Kidney glomerular epithelial cell (primary cell): ENCODE measurements at places on chromosomes 4 and X.

- DNase-seq = no peak
These were observed 80.0 kb upstream of the AFAP1 start for GRCh38 chr4:8019396-8020365.

- no peak for DNase-seq
These were observed 223.1 kb upstream of the FAT1 start for GRCh38 chr4:186946682-186947294.

- DNase-seq = peak; percentile 69
These were observed 140.1 kb downstream of the BTC start for GRCh38 chr4:74654230-74654681.

DNA sequence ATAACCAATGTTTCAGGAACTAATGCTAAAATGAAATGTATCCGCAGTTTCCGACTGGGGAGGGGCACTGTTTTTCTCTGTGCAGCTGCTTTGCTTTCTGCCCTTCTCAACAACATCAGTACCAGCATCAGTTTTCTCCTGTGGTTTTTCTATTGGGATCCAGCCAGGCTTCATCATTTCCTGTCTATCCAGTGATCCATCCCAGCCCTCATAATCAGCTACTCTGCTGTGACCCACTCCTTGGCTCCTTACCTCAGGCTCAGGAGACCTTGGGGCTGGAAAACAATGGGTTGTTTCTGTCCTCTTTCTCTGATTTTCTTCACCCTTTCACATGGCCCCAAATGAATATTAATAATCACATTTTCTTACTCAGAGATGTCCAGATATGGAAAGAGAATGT is 222.2 kb upstream of the DKK2 start:
- DNase-seq = peak; percentile 8

- no peak for DNase-seq
These were observed 2.7 kb upstream of the SMIM20 start for GRCh38 chr4:25911356-25911755.

DNA sequence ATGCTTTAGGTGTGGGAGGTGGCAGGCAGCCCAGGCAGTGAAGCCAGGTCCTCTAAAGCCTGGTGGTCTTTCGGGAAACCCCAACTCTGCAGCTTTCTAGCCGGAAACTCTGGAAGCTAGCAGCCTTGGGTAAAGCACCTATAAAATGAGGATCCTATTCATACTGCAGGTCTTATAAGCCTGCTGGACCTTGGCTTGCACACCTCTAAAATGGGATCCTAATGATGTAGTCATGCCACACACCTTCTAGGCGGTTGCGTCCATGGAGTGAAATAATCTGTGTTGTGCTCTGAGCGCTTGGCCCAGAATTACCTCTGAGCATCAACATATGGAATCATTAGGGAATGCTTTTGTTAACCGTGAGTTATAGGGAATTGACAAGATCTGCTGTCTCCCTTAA is 36.0 kb upstream of the STS start:
- no peak for DNase-seq

DNA sequence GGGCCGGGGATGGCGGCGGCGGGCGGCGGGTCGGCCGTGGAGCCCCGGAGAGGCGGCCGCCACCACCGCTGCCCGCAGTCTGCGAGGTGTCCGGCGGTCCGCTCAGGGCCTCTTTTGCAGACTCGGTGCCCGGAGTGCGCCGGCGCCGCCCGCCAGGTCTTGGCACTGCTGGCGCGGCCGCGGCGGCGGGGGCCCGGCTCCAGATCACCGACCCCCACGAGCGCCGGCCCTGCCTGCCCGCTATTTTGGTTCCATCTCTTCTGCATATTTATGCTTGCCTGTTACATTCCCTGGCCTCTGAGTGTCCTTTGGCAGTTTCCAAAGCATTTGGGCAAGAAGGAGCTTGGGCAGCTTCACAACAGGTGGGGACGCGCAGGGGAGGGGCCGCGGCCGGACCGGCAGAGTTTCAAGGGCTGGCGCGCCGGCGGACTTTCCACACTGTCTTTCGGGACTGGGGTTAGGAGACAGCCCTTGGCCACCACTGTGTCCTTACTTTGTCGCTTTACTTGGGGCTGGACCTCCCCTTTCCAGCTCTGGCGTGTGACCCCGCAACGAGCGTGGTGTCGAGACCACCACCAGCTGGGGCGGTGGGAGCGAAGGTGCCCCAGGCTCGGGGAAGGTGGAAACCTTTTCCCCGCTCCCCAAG is 668 bp upstream of the TAPT1 start:
- DNase-seq = no peak

- DNase-seq = peak; percentile 7
These were observed 369.4 kb upstream of the NDST3 start for GRCh38 chr4:117664706-117665444.

- no peak for DNase-seq
These were observed 179.6 kb downstream of the SHROOM3 start for GRCh38 chr4:76614589-76614988.

- DNase-seq = no peak
These were observed 6.9 kb downstream of the L1CAM start for GRCh38 chrX:153878969-153879653.

GRCh38 chrX:117895418-117895817 is 221.2 kb downstream of the KLHL13 start:
- DNase-seq = no peak

DNA sequence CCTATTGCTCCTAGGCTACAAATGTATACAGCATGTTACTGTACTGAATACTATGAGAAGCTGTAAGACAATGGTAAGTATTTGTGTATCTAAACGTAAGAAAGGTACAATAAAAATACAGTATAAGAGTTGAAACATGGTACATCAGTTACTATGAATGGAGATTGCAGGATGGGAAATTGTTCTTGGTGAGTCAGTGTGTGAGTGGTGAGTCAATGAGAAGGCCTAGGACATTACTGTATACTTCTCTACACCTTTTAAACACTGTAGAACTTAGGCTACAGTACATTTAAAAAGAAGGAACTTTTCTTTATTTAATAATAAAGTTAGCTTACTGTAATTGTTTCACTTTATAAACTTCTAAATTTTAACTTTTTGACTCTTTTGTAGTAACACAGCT is 2603.2 kb downstream of the PCDH7 start:
- no peak for DNase-seq

DNA sequence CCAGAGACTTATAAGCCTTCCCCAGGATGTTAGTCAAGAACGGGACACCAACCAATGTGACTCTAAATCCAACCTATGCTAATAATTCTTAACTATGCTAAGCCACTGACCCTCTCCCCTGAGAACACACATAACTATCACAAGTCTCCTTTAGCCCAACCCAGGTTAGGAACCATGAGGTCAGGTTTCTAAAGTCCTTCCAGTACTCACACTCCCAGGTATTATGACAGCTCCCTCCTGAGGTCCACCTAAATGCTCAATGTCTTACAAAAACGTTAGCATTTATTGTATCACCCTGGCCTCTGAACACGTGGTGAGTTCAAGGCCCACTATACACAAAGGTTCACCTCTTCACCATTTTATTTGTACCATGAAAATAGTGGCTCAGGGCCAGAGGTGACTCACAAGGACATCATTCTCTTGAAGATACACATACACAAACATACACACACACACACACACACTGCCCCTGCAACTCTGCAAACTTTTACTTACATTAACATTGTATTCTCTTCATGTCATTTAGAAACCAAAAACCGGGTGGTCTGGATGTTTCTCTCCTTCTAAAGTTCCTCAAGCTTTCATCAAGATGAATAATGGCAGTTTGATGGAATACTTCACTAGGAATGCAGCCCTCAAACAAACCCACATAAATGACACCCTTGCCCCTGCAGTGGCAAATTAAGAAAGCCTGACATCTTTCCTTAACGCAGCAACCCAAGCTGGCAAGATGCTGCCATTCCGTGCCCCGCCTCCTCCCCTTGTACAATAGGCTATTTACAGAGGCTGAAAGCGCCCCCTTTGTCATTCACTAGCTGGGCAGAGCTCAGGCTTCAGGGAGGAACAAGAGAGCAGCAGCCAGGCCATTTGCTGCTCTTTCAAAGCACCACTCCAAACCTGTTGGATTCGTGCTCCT is 17.7 kb downstream of the ACSL1 start:
- DNase-seq = peak; percentile 33

DNA sequence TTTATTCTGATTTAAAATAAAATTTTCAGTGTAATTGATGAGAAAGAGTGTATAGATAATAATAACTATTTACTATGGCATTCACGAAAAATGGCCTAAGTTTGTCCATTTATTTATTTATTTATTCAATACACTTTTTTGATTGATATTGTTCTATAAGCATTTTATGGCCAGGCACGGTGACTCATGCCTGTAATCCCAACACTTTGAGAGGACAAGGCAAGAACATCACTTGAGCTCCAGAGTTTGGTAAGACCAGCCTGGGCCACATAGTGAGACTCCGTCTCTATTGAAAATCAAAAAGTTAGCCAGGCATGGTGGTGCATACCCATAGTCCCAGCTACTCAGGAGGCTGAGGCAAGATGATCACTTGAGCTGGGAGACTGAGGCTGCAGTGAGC is 25.7 kb downstream of the GASK1B start:
- no peak for DNase-seq

DNA sequence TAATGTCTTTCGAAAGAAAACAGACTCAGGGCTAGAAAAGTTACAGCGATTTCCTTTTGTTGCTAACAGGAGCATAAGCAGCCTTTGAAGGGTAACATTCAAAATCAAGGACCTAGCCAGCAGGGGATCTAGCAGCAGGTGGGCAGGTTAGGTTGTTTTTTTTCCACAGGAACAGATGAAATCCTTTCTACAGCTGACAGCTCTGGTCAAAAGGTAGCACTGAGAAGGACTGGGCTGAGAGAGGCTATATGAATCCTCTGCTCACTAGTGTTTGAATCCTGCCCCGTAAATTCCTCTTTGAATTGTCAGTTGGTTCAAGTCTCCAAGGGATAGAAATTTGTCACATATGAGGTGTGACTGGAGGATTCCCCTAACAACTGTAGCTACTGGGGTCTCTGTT is 188.2 kb downstream of the SH2D1A start:
- no peak for DNase-seq

- no peak for DNase-seq
These were observed 676.3 kb upstream of the BOD1L1 start for GRCh38 chr4:14303856-14304255.

GRCh38 chr4:1998296-1998695 is 10.5 kb downstream of the NELFA start:
- DNase-seq = peak; percentile 37

DNA sequence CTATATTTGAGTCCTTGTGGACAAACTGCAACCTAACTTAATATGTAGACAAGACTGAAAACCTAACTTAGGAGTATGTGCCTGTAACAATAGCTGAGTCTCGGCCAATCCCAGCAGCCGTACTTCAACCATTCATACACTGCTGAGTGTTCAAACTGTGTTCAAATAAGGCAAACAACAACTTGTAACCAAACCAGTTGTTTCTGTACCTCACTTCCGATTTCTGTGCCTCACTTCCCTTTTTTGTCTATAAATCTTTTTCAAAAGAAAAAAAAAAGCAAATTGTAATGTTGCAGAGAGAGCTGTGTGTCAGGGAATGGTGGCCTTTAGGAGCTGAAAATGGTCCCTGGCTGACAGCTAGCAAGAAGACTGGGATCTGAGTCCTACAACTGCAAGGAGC is 46.0 kb downstream of the GEMIN8 start:
- no peak for DNase-seq

DNA sequence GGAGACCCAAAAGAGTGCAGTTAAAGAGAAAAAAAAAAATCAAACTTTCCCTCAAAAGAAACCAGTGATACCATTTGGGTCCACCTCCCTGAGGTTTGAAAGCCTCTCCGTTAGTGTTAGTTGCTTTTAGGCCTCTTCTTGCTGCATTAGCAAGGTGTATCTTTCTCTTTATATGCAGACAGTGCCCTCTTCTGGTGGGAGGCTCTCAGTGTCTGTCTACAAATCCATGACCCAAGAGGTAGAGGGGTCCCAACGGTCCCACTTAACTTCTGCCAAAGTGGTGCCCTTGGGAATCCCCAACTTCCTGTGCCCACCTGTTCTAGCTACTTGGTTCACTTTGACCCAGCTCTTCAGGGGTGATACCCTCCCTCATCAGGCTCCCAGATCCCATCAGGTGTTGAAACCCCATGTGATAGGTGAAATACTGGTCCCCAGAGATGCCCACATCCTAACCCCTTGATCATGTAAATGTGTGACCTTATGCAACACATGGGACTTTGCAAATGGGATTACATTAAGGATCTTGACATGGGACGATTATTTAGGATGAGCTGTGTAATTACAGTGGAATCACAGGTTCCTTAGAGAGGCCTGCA is 63.7 kb upstream of the CD99 start:
- no peak for DNase-seq

DNA sequence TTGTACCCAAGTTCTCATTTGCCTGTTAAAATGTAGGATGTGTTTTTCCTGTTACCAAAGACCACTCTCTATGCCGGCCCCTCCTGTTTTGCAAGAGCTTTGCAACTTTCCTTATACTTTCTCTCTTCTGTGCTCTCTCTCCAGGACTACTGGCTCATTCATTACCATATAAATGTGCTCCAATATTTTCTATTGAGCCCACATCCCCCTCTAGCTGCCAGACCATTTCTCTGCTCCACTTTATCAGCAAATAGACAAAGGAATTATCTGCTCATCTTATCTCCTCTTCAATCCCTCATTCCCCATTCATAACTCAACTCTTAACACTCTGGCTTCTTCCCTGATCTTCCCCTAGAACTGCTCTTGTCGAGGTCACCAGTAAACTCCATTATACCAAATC is 33.6 kb downstream of the RPGR start:
- no peak for DNase-seq

DNA sequence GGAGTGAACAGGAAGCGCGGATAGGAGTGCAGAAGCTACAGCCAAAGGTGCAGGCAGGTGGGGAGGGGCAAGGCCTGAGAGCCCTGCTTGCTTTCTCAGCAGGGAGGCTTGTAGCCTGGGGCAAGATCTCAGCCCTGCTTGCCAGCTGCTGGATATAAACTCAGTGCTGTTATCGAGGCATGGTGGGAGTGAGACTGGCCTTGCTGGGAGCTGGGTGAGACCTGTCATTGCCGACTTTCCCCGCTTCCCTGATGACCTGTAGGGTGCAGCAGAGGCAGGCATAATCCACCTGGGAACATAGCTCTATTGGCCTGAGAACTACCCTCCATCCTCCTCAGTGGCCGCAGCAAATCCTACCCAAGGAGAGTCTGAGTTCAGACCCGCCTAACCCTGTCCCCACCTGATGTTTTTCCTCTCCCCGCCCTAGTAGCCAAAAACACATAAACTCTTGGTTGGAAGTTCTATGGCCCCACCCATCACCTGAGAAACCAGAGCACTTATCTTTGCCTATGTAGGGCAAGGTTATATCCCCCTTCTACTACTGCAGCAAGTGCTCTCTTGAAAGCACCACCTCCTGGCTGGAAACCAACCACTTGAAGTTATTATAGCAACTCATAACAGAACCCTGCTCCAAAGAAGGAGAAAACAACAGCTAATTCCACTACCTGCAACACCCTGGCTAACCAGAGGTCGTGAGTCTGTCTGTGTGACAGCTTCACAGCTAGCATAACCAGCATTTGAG is 80.7 kb downstream of the FHIP1A start:
- DNase-seq = no peak
